ENCODE measurements at places on chromosomes 4 and X.
A peak's percentile ranks its signal among the peaks of the same experiment; 100 is the strongest.

DNA sequence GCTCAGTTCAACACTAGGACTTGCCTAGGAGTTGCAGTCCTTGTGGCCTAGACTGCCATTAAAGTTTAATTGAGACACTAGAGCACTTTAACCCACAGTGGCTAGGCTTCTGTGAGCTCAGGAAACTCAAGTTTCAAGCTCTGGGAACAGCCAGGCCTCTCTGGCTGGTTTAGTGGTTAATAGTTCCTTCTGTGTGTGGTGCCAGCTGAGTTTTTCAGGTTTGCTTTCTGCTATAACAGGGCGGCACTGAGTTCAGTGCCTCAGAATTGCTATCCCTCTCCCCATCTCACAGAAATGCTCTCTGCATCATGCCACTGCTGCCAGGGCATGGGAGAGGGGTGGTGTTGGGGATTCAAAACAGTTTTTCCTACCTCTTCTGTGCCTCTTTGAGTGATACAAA, 15.9 kb downstream of the MMAA start:
- DNase-seq, result no peak

DNA sequence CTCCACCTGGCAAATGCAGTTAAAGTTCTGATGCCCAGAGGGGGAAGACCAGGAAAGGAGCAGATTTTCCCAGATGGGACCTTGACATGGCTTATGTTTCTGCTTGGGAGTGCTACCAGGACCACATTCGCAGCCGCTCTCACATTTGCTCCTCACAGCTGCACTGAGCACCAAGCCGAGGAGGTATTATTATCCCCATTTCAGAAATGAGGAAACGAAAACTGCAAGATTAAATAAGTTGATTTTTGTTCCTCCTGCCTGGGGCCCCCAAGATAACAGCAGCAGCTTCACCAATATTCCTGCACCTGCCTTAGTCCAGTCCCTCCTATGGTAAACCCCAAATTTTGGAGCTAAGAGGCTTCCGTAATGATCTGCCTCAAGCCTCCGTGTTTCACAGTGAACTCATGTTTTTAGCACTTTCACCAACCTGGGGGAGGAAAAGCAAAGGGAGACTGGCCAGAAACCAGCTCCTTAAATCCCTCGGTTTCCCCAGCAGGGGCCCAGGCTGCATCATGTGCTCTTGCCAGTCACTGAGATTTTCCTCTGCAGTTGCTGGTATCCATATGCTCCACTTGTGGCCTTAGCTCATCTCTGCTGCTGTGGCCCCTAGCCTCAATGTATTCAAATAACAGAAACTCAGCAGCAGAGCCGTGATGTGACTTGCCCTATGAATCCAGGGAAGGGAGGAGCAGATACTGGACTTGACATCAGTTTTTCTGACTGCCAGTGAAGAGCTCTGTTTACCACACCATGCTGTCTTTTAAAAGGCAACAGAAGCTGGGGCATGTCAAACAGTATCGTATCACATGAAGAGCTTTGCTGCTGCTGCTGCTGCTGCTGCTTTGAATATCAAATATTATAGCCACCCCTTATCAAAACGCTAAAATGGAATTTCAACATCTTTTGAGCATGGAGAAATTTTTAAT, 95.5 kb upstream of the KLHL13 start:
- no peak for DNase-seq

- peak; percentile 43 for DNase-seq
Measured at GRCh38 chr4:30380404-30380998, 339.7 kb upstream of the PCDH7 start.

DNA sequence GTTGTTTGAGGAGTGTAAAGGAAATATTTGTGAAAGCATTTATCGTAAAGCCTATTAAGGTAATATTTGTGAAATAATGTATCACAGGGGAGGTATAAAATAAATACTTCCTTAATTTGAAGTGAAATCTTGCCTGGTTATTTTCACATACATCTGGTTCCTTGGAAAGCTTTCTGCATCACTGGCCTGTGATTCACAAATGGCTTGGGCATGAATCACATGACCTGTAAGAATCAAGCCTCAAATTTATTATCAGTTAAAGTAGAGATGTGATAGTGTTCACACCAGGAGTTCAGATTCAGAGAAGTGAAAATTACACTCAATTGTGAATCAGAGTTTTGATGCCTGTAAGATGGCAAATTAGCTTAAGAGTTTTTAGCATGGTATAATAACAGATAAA, 1911.4 kb downstream of the STIM2 start:
- peak; percentile 25 for DNase-seq

GRCh38 chrX:16826207-16826606, 39.9 kb downstream of the TXLNG start:
- no peak for DNase-seq

- no peak for DNase-seq
Measured at GRCh38 chrX:118062817-118063615, 53.6 kb downstream of the KLHL13 start.

DNA sequence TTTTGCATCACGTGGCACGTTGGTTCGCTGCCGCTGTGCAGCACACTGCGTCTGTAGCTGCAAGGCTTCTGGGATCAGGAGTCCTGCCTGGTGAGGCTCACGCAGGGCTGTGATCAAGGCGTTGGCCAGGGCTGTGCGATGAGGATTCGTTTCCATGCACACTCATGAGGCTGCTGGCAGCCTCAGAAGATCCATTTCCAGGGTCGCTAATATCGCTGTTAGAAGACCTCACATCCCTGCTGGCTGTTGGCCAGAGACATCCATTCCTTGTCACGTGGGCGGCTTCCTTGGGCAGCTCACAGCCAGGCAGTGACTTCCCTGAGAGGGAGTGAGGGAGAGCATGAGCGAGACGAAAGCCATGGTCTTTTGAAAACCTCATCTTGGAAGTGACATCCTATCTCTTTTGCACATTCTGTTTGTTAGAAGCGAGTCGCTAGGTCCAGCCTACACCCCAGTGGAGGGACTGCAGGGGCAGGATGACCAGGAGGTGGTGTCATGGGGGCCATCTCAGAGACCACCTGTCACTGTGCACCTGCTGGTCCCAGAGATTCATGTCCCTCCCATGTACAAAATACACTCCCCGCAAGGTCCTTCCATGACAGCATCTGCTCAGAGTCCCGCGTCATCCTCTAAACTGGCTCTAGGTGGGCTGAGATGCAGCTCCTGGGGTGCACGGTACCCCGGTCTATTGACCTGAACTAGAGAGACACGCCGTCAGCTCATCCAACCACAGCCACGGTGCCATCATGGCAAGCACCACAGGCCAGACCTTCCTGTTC, 12.2 kb downstream of the RGS12 start:
- peak; percentile 63 for DNase-seq

DNA sequence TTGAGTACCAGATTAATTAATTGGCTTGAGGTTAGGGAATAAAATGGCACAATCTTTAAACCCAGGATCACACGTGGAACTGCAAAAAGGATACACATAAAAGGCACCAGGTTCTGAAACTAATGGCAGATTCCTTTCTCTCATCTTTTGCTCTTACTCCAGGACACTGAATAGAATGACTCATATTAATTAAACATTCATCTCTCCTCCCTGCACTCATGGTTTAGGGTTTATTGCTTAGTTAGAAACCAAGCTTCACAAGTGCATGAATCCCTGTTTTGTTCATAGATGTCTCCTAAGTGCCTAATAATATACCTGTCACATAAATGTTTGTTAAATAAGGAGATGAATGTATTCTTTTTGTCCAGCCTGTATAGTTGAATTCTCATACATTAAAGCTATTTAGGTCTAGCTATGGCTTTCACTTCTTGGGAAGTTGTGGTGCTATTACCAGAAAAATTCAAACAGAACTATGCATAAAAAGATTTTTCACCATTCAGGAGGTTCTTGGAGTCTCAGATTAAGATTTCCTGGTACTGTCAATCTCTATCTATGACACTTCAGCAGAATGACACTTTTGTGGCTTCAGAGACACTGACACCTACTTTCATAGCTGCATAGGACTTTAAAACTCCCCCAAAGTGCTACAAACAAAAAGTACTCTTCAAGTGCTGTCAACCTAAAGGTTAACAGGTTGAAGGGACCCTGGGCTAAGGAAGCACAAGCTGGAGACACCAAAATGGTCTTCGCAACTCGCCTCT, 7.4 kb downstream of the CORIN start:
- DNase-seq, result no peak

DNA sequence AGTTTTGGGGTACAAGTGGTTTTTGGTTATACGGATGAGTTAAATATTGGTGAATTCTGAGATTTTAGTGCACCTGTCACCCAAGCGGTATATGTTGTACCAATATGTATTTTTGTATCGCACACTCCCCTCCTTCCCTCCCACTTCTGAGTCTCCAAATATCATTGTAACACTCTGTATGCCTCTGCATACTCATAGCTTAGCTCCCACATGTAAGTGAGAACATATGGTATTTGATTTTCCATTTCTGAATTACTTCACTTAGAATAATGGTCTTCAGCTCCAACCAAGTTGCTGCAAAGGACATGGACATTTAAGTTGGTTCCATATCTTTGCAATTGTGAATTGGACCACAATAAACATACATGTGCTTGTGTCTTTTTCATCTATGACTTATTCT, 103.0 kb upstream of the ADAMTS3 start:
- no peak for DNase-seq

- no peak for DNase-seq
Measured at GRCh38 chr4:84897516-84897915, 69.0 kb downstream of the WDFY3 start.

DNA sequence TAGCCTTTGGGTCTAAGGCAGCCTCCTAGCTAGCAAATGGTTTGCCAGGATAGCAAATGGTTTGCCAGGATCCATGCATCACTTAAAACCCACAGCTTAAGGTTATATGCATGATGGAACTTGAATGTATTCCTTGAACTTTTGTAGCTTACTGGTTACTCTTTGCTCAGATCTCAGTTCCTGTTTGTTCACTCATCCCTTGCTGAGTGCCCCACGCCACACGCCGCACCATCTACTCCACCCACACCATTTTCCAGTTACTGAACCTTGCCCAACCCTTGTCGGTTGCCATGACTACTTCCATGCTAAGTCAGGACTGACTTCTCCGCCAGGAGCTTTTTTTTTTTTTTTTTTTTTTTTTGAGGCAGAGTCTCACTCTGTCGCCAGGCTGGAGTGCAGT, 29.5 kb upstream of the XIAP start:
- no peak for DNase-seq

GRCh38 chrX:31168551-31168950, 96.7 kb upstream of the FTHL17 start:
- no peak for DNase-seq

GRCh38 chr4:122525865-122526264, 69.3 kb upstream of the IL2 start:
- no peak for DNase-seq

- DNase-seq, result no peak
Measured at GRCh38 chrX:11934089-11934488, 176.1 kb downstream of the MSL3 start.

GRCh38 chr4:142607976-142608375, 238.1 kb downstream of the INPP4B start:
- DNase-seq, result no peak

DNA sequence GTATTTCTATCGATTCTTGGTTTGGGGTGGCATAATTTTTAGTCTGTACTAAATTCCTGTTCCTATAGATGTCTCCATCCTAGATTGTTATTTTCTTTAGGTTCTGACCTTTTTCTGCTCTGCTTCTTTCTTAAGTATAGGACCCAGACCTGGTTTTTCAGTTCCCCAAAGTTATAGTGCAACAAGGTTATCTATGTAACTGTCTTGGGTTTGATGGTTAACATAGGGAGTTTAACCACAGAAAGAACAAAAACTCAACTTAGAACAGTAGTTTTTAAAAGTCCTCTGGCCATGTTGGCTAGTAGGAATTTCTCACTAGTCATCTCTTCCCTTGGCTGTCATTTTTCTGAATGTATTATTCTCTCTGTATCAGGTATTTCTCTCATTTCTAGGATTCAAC, 38.8 kb upstream of the MAD2L1 start:
- DNase-seq, result no peak

DNA sequence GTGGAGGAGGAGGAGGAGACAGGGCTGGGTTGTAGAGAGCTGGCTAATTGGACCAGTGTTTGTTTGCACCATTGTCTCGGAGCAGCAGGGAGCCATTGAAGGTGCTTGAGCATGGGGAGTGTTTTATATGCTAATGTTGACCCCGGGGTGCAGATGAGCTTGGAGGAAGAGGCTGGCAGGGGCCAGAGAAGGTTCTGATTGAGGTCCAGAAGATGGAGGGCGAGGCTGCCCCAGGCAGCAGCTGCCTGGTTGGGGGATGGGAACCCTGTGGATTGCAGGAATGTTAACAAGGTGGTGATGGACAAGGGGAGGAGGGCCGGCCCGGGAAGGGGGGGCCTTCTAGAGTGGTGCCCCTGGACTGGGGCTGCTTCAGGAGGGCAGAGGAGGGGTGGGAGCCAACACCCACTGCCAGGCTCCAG, 18.0 kb downstream of the DOK7 start:
- no peak for DNase-seq

- peak; percentile 70 for DNase-seq
Measured at GRCh38 chr4:52376132-52376704, 282.9 kb downstream of the USP46 start.

DNA sequence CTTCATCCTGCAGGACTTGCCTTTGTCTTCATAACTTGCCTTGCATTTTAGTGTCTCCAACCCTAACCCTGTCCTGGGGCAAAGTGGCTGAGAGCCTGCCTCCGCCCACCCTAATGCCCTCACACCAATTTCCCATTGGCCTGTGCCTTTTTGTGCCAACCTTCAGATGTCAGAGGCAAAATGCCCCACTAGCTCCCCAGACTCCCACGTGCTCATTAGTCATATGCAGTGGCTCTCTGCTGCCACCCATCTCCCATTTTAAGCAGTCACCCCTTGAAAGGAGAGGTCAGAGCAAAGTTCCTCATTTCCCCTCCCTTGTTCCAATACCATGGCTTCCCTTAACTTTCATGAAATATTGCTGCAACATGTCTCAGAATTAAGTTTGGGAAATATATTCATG, 74.8 kb upstream of the PASD1 start:
- no peak for DNase-seq

DNA sequence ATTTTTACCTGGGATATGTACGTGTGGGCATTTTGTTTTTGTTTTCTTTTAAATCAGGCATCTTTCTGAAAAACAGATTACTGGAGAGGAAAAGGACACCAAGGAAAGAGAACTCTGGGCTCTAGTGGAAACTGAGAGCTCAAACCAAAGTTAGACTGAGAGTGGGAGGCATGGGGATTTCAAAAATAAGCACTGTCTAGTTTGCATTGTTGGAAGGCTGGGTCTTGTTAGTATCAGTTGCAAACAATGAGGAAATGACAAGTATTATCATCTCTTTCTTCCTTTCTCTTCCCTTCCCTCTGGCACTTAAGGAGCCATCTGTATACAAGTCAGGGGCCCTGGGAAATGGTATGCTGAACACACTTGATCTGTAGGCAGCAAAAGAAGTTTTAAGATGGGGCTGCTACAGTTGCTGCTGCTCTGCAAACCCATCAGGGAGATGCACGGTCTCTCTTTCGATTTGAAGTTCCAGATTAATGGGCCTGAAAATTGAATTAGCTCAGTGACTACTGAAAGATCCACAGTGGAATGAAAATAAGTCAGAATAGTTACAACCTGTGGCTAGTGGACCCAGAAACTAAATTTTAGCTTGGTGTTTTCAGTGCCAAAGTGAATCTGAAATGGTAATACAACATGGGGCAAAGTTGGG, 48.0 kb upstream of the GRXCR1 start:
- no peak for DNase-seq

- DNase-seq, result no peak
Measured at GRCh38 chrX:8289523-8289922, 118.5 kb upstream of the VCX2 start.
